ENCODE measurements at places on chromosomes 7 and 10.

GRCh38 chr7:44905002-44905635, 19.8 kb upstream of the PURB start:
- no peak for DNase-seq

GRCh38 chr10:21661087-21661486, 127.1 kb downstream of the MLLT10 start:
- DNase-seq: no peak

DNA sequence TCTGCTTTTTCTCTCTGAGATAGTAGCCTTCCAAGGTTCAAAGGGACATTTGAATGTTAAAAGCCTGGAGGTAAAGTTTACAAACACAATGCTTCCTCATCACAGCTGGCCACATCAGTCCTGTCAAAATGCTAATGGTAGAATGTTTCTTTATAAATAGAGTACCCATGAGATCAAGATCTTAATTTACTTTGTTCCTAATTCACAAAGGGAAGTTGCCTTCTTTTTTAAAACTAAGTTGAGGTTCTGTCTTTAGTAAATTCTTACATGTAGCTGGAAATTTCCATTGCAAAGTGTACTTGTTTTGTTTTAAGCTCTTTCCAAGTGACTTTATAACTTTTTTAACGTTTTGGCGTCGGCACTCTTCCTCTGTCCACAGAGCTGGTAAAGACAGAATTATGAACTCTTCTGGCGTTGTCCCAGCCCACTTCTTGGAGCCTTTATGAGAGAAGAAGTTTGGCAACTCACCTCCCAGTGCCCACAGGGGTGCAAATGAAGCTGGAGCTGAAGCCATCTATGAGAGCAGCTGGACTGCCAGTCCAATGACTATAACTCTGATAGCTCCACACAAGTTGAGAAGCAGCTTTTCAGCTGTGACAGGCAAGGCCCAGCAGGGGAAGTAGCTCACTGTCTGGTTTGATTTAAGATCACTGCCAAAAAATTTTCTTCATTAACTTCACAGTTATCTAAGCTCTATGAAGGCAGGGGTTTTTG, 23.3 kb downstream of the FZD1 start:
- no peak for DNase-seq

DNA sequence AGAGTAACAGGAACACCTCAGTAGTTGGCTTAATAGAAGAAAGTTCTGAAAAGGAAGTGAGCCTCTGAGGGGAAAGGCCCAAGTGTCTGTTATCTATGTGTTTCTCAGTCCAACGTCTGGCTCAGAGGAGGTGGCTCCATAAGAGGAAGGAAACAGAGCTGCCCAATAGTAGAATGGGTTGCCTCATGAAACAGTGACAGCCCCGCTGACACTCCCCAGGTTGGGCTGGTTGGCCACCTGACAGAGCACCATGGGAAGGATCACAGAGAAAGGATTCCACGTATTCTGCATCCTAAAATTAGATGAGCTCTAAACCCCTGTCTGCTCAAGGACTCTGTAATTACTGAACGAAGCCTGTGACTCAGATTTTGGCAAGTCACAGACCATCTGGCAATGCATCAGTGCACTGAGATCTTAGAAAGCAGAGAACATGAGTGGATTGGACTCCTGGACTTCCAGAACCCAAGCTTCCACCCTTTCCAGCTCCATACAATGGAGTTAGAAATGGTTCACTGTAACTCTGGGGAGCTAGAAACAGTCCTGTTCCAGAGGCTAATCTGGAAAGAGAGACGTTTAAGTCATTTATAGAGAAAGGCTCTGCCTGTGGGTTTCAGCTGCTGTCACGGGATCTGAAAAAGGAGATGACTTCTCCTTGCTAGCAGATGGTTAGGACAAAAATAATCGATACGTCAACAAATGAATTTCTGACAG, 2.9 kb downstream of the PKD2L1 start:
- DNase-seq: no peak

- peak; percentile 60 for DNase-seq
These were observed 1.6 kb upstream of the HILPDA start for GRCh38 chr7:128453836-128454804.

- DNase-seq: no peak
These were observed 5.8 kb upstream of the SLC13A4 start for GRCh38 chr7:135733603-135734342.

GRCh38 chr7:78355834-78356233, 557.3 kb downstream of the PHTF2 start:
- DNase-seq: no peak

DNA sequence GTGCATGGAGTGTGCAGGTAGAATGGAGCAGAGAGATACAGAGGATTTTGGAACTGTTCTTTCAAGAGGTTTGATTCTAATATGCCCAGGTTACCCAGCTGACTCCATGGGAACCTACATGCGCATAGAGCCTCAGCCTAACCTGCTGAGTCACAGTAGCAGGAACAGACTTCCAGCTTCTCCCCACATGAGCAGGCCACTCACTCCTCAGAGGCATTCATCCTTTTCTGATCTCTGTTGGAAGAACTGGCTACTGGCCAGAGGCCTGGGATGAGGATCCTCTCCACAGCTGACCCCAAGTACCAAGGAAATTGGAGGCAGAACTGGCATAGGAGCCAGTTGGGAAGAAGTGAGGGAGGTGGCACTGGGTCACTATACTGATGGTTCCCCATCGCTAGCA, 17.9 kb upstream of the CCSER2 start:
- no peak for DNase-seq

DNA sequence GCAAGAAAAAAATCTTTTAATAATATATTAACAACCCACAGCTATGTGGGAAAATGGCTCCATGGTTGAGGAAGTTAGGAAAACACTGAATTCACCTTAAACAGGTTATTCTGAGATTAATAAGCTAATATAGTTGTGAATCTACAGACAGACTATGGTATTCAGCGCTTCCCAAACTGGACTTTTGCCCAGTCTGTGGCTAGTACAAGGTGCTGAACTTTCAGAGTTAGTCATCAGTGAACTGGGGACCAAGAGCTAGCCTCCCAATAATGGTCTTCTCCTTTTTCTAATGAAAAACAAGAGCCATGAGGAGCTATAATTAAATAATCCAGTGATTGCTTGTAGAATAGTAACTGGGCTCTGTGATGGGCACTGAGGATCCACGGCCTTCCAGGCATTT, 65.3 kb downstream of the FRMPD2 start:
- DNase-seq: no peak

DNA sequence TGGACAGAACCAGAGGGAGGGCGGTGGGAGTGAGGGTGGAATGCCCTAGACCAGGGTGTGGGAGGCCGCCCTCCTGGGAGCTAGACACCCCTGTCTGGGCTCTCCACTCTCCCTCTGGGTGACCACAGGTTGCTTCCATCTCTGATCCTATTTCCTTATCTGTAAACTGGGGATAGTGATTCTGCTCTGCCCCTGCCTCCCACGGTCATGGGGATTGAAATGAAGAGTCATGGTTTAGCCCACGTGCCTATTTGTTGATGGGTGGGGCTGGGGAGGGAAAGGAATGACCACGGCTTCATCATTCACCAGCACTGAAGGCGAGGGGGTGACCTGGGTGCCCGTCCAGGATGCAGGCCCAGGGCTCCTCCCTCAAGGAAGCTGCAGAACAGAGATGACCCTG, 49.3 kb upstream of the PCBD1 start:
- DNase-seq: no peak

DNA sequence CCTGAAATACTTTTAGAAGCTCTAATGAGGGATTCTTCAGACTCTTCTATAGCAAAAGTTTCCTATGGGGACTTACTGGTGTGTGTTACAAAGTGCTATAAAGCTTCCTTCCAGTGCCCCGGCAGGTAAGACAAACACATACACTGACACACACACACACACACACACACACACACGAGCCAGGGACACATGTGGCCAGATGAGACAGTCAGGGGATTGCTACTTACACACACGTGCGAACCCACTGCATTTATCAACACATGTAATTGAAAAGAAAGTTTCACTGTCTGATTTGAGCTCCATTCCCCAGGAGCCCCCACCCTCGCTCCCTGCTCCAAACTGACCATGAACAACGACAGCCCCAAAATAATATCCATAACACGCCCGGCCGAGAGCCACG, 119.8 kb downstream of the PRPF18 start:
- no peak for DNase-seq

GRCh38 chr10:6128591-6129251, 39.9 kb downstream of the RBM17 start:
- no peak for DNase-seq

DNA sequence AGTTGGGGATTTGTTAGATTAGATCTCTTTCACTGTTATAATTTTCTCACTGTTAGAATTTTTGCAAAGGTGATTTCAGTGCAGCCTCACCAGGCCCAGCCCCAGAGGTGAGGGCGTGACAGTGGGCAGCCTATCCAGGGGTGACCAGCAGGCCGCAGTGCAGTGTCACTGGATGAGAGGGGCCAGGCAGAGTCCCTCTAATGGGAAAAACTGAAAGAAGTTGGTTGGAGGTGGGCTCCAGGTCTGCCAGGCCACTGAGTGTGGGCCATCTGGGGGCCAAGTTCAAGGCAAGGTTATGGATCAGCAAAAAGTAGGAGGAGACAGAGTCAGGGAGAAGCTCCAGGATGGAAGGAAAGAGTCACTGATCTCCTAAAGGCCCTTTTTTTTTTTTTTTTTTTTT, 90.5 kb upstream of the SDK1 start:
- no peak for DNase-seq
